HFFc6 (cell line): ENCODE measurements at places on chromosomes 7 and 10. TPM values are rescaled to one million over a fixed set of nuclear protein-coding genes. Genes with fewer than 3 reads are reported as not detected.
A peak's percentile ranks its signal among the peaks of the same experiment; 100 is the strongest.

GRCh38 chr7:19101472-19101871 is 16.0 kb downstream of the TWIST1 start:
- H3K36me3 ChIP-seq, result no peaks in the 10 kb centered on the region
- H3K4me1 ChIP-seq, result peaks cover 97% of the 10 kb centered on the region
- peaks cover 1% of the 10 kb centered on the region for H3K27me3 ChIP-seq

DNA sequence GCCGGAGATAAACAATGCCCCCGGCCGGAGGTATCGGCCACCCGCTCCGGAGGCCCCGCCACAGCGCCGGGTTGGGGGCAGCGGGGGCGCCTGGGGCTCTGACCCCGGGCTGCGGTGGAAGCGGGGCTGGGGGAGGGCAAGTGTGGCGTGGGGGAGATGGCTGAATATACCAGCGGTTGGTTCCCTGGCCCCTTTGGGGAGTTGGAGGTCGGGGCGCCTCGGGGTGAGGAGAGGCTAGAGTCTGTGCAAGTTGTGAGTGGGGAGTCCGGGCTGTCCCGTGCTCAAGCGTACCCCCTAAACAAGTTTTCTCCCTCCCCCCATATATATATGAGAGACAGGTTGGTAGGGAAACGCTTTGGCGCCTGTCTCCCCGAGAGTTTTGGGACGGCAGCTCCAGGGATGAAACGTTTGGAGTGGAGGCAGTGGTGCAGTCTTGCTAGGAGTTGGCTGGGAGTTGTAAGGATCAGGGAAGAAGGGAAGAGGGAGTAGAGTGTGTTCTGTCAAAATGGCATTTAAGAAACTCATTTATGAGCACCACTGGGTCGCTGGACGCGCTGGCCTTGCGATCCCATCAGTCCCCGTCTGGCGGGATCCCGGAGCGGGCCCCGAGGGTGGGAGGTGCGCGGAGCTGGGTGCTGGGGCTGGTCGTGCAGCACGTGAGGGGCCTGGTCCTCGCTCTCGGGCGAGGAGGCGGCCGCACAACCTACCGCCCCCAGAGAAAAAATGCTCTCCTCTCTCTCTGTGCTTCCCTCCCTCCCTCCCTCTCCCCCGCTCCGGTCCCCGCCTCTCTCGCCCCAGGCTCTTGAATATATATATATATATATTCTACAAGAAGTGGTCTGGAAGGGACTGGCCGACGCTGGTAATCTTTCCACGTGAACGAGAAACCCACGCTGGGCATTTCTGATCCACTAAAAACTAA is 1.1 kb downstream of the TET1 start:
- H3K36me3 ChIP-seq, result no peaks in the 10 kb centered on the region; the same call in 1 of the 2 replicates
- DNase-seq, result no peak
- H3K27me3 ChIP-seq, result peaks cover 2% of the 10 kb centered on the region
- peak overlapping the region; percentile 96 for H3K27ac ChIP-seq
- peak overlapping the region; percentile 92 for H3K4me3 ChIP-seq

DNA sequence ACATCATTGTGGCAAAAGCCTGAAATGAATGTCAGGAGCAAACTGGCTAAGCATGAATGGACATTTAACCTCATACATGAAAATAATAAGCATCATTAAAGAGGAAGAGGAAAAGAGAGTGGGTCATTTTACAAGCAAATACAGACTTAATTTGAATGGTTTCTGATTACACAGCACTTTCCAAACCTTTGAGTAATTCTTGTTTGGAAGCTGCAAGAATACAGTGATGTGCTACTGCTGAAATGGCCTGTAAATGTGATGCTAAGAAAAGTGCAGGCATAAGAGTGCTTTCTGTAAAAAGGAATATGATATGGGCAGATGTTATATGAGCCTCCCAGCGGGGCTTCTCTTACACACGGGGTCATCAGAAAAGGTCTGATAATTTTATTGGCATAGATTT is 30.2 kb downstream of the TAS2R16 start:
- no peak overlapping the region for H3K4me3 ChIP-seq
- 0 out of 2 replicates have a peak, but pooled peaks cover 4% of the 10 kb centered on the region for H3K36me3 ChIP-seq
- no peaks in the 10 kb centered on the region for H3K27me3 ChIP-seq
- H3K27ac ChIP-seq, result no peak overlapping the region

- peak overlapping the region; percentile 99 for H3K4me3 ChIP-seq
- peaks cover 39% of the 10 kb centered on the region for H3K4me1 ChIP-seq
- H3K36me3 ChIP-seq, result peaks cover 4% of the 10 kb centered on the region; the same call in 1 of the 2 replicates
- DNase-seq, result no peak
Observed at GRCh38 chr10:27241010-27241651, 534 bp upstream of the ACBD5 start.

DNA sequence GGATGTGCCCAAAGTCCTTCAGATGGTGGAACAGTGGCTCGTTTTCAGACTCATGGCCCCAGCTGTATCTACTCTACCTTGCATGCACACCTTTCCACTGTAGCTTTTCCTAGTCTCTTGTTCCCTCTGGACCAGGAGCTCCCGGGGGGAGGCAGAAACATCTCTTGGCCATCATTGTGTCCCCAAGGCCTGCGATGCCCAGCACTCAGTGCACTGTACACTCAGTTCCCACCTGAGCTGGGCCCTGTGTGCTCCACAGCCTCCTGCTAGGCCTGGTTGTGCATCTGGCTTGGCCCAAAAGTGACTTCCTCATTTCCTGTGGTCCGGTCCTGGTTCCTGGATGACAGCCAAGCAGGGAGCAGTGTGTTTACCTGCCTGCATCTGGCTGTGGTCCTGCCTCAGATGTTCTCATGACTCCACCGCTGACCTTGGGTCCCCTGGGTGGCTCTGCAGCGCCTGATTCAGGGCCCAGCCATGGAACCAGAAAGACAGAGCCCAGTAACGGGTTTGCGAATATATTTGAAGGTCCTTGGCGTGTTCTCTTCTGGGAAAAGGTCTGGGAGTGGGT is 9.9 kb upstream of the DOCK1 start:
- H3K27ac ChIP-seq, result no peak overlapping the region
- H3K4me1 ChIP-seq, result no peaks in the 10 kb centered on the region
- no peak overlapping the region for H3K4me3 ChIP-seq
- no peak for DNase-seq
- H3K27me3 ChIP-seq, result peaks cover 6% of the 10 kb centered on the region
- H3K36me3 ChIP-seq, result peaks cover 25% of the 10 kb centered on the region

ARMC3 gene
- total RNA-seq, result not detected in 3 replicates

NOS3 gene
- total RNA-seq, result 0.35 to 2.8 TPM (median 0.59 TPM) in 3 replicates

IGFBP3 gene
- total RNA-seq, result 797 to 992 TPM (median 983 TPM) in 3 replicates

THSD7A gene
- total RNA-seq, result not detected in 3 replicates

INHBA gene
- 18.1 to 29.9 TPM (median 28.1 TPM) in 3 replicates for total RNA-seq

LIPN gene
- not detected in 2 replicates for total RNA-seq

LIPJ gene
- not detected in 2 replicates for total RNA-seq
